Activated CD8-positive, alpha-beta T cell treated with anti-CD3 and anti-CD28 coated beads, Interleukin-2, amount 10 ng/mL, durations not matched to agents 7 days and 5 days (primary cell): ENCODE measurements at places on chromosomes 7 and 10. TPM values are rescaled to one million over a fixed set of nuclear protein-coding genes. Genes with fewer than 3 reads are reported as not detected.

Gene GSDME
- total RNA-seq: 2.9 TPM

Gene PTPRN2
- total RNA-seq: 7.0 TPM

DNA sequence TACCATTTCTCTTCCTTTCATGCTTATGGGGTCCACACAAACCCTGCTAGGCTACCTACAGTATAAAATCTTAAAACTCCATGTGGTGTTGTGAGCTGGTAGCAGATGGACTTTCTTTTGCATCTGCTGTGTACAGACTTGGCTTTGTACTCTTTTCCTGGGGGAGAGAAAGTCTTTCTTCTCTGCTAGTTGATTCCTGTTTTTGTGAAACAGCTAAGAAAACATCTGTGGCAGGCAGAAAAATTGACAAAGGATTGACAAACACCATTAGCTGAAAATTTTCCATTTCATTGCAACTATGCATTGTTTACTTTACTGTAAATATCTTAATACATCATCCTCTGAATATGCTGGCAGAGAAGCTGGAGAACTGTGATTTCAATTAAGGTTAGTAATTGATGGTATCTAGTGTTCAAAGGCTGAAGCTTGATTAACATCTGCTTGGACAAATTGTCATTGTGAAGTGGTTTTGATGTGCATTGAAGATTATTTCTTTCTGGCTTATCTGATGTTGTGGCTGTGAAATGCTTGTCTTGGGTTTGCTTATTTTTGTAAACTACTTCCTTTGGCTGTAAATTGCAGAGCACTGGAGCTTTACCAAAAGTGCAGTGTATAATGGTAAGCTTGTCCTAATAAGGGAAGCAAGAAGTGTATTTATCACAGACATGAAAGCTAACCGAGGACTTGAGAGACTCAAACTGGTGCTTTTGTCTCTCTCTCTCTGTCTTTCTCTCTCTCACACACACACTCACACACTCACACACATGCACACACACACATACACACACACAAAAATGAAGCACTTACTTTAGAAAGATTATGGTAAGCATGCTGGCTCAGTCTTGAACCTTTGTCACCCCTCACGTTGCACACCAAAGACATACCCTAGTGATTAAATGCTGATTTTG lies at the start of gene FOXP2:
TSS of gene FOXP2 (plus strand) at position 660 of the 908 bp plus-strand sequence. CDS start 11,697 bp downstream, outside the sequence.
- H3K4me1 ChIP-seq: no peaks in the 10 kb centered on the region
- no peak for DNase-seq
- H3K27me3 ChIP-seq: no peaks in the 10 kb centered on the region
- no peak within 1 kb of the TSS for H3K4me3 ChIP-seq
- H3K27ac ChIP-seq: no peak within 1 kb of the TSS

- no peak overlapping the region for H3K4me3 ChIP-seq
- H3K36me3 ChIP-seq: no peaks in the 10 kb centered on the region
- no peak for DNase-seq
- no peak overlapping the region for H3K27ac ChIP-seq
- no peaks in the 10 kb centered on the region for H3K4me1 ChIP-seq
These were observed 1034.5 kb upstream of the LRRTM3 start for GRCh38 chr10:65891073-65891981.
